ENCODE measurements at places on chromosomes 2 and 18.

DNA sequence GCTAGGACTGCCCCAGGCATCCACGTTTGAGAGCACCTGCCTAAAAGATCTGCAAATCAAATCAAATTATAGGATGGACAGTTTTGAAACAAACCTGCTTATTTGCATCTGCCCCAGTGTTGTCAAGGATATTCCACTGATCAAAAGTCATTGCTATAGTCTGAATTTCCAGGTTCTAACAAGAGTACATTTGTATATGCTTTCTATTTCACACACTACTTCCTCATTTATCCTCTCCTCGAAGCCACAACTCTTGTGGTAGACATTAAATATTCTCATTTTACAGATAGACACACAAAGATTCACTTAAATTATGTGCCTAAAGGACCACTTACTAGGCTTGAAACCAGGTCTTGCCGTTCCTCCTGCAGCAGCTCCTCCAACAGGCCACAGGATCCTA, 11.9 kb upstream of the TET3 start:
- DNase-seq, result no peak

- no peak for DNase-seq
Measured at GRCh38 chr18:48803951-48804855, 146.6 kb downstream of the SMAD7 start.

GRCh38 chr18:74342416-74343043, 26.9 kb downstream of the C18orf63 start:
- DNase-seq, result no peak

GRCh38 chr18:74914052-74914591, 294.8 kb downstream of the PTGR3 start:
- DNase-seq, result no peak

DNA sequence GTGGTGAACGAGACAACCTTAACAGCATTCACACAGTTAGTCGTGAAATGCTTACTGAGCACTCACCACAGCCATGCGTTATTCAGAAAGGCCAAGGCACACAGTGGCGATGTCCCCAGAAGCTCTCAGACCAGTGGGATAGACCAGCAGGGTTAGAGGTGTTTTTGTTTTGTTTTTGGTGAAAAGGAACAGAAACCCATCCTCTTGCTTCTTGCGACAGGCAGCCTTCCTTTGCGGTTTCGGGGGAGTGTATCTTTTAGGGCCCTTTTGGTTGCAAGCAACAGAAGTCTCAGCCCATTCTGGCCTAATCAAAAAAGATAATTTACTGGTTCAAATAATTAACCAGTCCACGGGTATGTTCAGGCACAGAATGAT, 4.7 kb downstream of the GNLY start:
- no peak for DNase-seq

Measured in iPS DF 6.9 (cell line).